ENCODE measurements at places on chromosomes 12 and 14.

GRCh38 chr12:21438643-21439042 is 1.2 kb downstream of the PYROXD1 start:
- no peak for DNase-seq

- no peak for DNase-seq
These were observed 52.3 kb downstream of the VEZT start for GRCh38 chr12:95269892-95270291.

- DNase-seq, result no peak
These were observed 50.1 kb downstream of the PHLDA1 start for GRCh38 chr12:75981247-75982168.

GRCh38 chr12:3352230-3352629 is 138.8 kb upstream of the PRMT8 start:
- DNase-seq, result no peak

DNA sequence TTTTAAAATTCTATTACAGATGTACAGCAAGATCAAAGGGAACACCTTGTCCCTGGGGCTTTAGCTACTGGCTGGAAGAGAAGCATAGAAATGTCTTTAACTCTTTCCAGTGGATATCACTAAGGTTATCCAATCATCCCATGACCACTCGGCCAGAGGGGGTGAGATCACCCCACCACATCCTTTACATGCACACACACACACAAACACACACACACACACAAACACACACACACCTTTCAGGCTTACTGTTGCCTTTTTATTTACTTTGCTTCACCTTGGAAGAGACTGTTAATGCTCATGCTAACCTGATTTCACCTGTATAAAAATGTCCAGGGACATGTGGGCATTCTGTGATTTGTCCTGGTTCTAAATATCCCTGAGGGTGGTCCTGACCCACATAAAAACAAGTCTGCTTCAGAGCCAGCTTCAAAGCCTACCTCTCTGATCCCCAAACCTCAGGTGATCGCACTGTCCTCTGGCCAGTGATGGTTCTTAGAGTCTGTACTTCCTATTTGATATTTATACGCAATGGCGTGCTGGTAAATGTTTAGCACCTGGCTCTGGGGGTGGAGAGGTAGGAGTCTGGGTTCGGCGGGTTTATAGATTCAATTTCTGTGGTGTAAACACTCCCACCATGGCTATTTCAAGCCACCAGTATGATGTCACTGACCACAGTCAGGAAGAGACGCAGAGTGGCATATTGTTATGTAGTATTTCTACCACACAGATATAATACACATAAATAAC is 166.1 kb upstream of the EEA1 start:
- no peak for DNase-seq

DNA sequence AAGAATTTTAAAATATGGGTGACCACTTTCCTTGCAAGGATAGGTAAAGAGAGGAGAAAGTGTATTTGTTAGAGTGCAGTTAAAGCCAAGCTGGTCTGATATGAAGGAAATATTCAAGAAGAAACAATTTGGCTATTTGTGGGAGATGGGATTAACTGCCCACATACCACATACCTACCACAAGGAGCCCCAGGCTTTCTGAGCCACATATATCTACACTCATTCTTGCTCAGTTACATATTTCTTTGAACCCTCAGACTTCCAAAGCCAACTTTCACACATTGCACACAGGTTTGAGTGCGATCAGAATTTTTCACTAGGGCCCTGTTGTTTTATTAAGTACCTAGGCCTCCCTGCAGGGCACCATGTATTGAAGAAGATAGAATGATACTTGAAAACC is 330.2 kb downstream of the ZFP36L1 start:
- DNase-seq, result no peak

GRCh38 chr12:20421421-20421820 is 53.1 kb downstream of the PDE3A start:
- no peak for DNase-seq

DNA sequence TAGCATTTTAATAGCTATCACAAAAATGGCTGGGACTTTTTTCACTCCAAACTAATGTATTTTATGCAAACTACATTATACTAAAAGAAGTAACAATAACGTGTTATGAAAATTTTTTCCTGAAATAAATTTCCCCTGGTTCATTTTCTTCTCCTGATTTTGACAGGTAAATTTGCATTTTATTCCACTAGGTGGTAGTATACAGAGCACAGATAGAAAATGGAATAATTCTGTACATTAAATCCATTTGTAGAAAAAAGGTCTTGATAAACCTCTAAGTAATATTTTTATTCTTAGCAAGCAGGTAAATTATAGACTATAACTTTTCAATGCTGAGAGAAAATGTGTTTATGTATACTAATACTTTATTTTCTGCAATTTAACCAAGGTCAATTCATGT is 96.5 kb downstream of the BCAT1 start:
- no peak for DNase-seq

- no peak for DNase-seq
These were observed 5.2 kb downstream of the KRT86 start for GRCh38 chr12:52279422-52280318.

- DNase-seq, result no peak
These were observed 8.6 kb upstream of the SLC41A2 start for GRCh38 chr12:104966677-104967076.

GRCh38 chr12:11916771-11917170 is 154.0 kb upstream of the BCL2L14 start:
- DNase-seq, result no peak

DNA sequence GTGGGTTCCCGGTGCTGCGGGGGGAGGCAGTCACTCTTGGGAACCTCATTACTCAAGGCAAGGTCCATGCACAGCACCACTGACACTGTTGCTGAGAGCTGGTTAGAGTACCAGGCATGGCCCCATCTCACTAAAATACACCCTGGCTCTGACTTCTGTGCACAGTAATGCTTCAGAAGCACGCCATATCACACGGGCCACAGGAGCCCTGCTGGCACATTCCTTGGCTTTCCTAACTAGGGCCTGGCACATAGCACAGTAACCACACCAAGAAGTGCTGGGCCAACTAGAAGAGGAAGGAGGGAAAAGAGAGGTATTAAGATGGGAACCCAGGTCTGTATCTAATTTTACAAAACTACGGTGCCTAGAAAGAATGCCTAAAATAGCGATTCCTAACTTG is 13.5 kb upstream of the RAB35 start:
- DNase-seq, result no peak

- no peak for DNase-seq
These were observed 37.3 kb downstream of the FBLN5 start for GRCh38 chr14:91910196-91910595.

GRCh38 chr14:28756884-28757570 is 9.6 kb upstream of the FOXG1 start:
- DNase-seq, result no peak

- no peak for DNase-seq
These were observed 93.1 kb downstream of the PPM1H start for GRCh38 chr12:62841846-62842245.

GRCh38 chr12:98812225-98812624 is 167.1 kb downstream of the APAF1 start:
- no peak for DNase-seq

GRCh38 chr12:70426620-70427019 is 60.5 kb downstream of the KCNMB4 start:
- no peak for DNase-seq

DNA sequence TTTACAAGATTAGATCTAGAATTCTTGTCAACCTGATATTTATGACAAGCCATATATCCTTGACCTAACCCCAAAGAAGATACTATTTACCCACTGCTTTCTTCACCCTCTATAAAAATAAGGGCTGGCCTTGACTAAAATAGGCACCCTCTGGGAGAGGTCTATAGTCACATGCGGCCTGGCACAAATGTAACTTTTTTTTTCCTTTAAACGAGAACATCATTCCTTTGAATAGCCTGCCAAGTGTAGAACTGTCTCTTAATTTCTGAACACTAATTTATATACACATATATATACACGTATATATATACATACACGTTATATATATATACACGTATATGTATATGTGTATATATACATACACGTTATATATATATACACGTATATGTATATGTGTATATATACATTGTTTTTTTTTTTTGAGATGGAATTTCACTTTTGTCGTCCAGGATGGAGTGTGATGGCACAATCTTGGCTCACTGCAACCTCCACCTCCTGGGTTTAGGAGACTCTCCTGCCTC is 18.6 kb downstream of the PPTC7 start:
- DNase-seq, result no peak

DNA sequence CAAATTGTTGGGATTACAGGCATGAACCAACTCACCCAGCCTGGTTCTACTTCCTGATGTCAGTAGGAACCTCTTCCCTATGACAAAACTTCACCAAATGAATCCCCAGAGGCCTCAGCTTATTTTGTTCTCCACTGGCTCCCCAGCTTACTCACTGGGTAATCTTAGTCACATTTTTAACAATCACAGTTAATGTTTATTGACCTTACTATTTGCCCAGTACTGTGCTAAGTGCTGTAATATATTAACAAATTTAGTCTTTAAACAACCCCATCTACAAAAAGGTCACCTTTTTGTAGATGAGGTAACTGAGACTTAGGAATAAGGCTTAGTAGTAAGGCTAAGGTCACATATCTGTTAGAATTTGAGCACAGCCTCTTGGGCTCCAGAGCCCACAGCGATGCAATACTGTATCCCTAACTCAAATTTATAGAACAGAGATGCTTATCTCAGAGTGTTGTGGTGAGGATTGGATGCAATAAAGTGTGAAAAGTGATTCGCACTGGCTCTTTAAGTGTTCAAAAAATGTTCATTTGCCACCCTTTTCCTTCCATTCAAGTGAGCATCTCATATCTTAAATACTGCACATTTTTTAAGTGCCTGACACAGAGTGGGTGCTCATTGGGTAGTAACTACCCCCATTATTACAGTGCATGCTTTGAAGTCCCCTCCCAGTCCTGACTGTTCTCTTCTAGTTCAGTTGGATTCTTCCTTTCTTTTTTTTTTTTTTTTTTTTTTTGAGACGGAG is 146.4 kb upstream of the ARHGAP5 start:
- DNase-seq, result no peak

DNA sequence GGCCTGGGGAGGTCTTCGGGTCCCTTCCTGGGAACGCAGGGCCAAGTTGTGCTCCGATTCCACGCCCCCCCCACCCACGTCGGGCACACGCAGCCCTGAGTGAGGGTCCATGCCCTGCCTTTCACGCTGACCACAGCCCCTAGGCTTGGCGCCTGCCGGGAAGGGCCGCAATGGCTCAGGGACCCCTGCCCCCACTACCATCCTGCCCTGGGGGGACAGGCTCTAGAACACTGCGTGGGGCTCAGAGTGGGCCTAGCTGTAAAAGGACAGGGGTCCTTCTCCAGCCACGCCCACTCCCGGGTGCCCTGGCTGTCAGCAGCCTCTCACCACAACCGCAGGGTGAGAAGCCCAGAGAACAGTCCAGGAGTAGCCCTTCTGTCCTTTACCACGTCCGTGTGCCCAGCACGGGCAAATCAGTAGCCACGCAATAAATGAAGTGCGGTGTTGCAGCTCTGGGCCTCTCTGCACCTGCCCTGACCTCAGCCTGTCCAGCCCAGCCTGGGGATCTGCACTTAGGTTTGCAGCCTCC is 9.4 kb upstream of the GPR68 start:
- DNase-seq, result no peak

DNA sequence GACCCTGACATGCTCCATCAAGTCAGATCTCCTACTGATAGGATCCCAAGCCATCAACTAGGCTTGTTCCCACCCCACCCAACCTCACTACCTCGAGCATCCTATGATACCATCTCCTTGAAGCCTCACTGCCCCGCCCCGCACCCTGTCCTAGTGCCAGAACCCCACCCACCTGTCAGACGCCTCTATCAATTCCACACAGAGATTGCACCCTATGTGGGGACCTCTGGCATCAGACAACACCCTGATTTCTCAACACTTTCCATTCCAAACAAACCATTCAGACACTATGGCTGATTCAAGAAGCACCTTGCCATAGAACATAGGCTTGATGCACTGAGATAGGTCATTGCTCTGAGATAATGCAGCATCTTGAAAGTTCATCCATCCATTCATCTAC is 3.1 kb upstream of the GLTP start:
- no peak for DNase-seq

GRCh38 chr14:68695326-68695768 is 97.5 kb downstream of the ZFP36L1 start:
- no peak for DNase-seq

DNA sequence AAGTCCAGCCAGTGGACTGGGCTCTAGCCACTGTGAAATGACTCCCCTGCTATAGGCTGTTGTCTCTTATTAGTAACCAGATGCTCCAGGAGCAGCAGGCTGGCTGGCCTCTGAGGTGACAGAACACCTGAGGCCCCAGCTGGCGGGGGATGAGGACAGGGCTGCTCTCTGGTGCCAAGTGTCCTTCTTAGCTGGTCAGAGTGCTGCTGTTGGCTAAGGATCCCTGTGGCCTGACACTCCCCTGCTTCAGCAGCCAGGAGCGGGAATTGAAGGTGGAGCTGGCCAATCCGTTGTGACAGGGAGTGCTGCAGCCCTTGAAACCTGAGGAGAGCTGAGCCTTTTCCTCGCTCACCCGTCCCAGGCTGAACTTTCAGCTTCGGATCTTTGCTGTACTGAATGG is 30.7 kb downstream of the TMEM229B start:
- no peak for DNase-seq

- no peak for DNase-seq
These were observed 37.1 kb upstream of the LMNTD1 start for GRCh38 chr12:25590011-25590721.

DNA sequence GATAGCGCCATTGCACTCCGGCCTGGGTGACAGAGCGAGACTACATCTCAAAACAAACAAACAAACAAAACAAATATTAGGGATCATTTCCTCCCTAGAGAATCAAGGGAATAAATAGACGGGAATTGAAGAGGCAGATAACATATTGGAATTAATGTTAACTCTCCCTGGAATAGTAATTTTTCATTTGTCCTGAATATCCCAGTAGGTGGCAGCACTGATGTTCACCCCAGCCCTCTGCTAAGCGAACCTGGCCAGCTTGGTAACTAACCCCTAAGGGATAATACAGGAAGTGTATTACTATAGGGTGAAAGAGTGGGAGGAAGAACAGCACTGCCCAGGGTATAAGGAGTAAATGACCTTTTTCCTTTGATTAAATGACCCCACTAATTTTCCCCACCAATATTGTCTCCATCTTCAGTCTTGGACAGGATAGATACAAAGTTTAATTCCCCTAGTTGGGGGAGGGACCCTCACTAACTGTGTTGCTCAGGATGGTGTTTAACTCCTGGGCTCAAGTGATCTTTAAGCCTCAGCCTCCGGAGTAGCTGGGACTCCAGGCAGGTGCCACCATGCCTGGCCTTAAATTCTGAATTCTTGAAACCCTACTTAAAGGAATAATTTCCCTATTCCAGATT is 40.5 kb downstream of the SLC2A14 start:
- DNase-seq, result no peak

DNA sequence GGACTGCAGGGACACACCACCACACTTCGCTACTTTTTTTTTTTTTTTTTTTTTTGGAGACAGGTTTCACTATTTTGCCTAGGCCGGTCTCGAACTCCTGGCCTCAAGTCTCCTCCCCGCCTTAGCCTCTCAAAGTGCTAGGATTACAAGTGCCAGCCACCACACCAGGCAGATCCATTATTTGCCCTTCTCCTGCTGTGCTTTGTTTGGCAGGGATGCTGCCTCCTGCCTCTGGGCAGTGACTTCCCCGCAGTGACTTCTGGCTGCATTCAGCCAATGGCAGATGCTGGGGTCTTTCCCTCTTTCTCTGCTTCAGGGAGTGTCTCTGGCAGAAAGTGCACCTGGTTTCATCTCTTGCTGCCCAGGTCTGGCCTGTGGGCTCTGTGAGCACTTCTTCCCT is 6.7 kb upstream of the MORN3 start:
- DNase-seq, result no peak
